RCC 7860 (cell line): ENCODE measurements at places on chromosomes 6 and 20.

DNA sequence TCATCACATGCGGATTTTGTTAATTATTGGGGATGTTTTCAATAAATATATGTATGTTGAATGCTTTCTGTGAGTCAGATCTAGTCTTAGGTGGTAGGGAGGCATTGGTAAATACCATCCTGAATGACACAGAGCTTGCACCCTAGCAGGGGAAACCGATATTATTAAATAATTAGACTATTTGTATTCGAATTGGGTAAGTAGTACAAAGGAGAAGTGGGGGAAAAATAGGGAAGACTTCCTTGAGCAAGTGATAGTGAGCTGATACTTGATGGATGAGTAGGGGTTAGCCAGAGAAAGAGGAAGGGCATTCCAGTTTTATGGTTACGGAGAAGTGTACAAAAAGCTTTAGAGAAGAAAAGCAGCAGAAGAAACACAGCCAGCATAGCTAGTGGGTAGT lies 1.5 kb downstream of the RIOK1 start:
- DNase-seq: no peak

GRCh38 chr6:157235600-157236039 lies 87.7 kb downstream of the TMEM242 start:
- DNase-seq: no peak

- DNase-seq: peak; percentile 81
Observed at GRCh38 chr20:13331536-13331935, 110.5 kb downstream of the ISM1 start.

DNA sequence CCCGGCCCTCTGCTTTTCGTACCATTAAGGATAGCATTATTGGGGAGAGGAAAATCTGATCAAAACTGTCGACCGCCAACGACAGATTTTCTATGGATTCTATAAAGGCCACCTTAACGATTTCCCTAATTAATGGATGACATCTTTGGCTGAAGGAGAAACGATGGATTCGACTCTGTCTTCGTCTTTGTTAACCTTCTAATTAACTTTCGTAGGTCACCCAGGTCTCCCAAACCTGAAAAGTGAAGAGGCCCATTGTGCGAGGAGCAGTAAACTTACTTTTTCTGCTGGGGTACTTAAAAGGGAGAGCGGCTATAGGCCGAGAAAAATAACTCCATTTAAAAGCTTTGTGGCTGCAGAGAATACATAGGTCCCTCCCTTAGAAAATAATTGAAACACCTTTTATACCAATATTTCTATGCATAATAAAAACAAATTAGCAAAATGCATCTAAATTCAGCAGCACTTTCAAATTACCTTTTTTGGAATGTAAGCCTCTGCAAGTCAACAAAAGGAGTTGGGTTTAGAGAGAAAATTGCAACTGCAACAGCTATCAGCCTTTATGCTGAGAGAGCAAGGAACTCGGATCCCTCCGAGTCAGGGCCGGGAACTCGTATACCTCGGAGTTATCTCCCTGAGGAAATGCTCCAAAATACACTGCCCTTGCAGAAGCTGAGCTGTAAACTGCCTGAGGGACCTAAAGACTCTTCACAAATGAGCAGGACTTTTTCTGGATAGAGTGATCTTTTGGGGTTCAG lies 31.4 kb upstream of the NR2E1 start:
- no peak for DNase-seq

DNA sequence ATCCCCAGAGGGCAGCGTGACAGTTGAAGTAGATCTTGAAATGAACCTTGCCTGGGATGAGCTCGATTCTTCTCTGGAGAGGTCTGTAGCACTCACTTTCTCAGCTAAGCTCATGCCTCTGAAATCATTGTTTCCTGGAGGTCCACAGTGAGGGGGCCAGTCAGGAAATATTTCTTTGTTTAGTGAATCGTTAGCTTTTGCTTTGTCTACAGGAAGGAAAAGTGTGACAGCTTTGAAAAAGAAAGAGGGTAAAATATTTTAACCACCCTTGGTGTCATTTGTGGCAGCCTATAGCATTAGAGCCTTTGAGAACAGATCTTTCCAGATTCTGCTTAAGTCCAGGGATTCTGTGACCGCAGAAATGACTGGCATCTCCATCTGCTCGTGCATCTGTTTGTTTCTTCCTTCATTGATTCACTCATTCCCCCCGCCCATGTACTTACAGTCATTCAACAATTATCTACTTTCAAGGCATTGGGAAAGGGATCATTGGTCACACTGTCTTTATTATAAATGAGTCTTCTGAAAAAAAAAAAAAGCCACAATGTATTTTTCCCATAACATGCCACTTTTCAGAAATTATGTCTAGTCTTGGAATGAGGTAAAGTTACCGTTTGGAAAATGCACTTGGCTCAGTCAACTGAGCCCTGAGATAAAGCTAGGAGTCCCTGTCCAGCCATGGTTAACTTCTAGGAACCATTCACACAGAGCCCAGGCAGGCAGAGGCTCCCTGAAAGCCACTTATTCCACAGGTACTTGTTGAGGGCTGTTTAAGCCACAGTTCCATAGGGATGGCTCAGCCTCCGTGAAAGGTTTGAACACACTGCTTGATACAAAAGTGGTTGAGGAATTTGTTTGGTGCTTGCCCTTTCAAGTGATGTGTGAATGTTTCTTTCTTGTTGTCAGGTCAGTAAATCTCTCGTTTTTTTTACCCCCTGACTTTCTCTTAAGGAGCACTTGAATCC lies 86.0 kb downstream of the TIAM2 start:
- DNase-seq: no peak

DNA sequence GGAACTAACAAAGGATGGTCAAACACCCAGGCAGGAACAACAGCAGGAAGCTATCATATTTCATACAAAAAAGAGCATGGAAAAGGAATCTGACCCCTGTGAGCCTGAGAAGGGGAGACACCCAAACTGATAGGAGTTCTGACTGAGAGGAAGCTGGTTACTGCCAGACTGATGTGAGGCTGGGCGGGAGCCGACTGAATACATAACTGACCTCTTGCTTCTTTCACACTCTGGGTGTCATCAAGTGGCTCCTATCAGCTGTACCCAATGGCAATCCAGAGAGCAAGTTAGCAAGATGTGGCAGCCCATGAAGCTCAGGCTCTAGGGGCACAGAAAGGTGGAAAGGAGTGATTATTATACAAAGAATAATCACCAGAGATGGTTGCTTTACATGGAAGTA lies 795.1 kb upstream of the HS3ST5 start:
- no peak for DNase-seq

GRCh38 chr20:58406422-58407001 lies 17.5 kb downstream of the VAPB start:
- DNase-seq: no peak

DNA sequence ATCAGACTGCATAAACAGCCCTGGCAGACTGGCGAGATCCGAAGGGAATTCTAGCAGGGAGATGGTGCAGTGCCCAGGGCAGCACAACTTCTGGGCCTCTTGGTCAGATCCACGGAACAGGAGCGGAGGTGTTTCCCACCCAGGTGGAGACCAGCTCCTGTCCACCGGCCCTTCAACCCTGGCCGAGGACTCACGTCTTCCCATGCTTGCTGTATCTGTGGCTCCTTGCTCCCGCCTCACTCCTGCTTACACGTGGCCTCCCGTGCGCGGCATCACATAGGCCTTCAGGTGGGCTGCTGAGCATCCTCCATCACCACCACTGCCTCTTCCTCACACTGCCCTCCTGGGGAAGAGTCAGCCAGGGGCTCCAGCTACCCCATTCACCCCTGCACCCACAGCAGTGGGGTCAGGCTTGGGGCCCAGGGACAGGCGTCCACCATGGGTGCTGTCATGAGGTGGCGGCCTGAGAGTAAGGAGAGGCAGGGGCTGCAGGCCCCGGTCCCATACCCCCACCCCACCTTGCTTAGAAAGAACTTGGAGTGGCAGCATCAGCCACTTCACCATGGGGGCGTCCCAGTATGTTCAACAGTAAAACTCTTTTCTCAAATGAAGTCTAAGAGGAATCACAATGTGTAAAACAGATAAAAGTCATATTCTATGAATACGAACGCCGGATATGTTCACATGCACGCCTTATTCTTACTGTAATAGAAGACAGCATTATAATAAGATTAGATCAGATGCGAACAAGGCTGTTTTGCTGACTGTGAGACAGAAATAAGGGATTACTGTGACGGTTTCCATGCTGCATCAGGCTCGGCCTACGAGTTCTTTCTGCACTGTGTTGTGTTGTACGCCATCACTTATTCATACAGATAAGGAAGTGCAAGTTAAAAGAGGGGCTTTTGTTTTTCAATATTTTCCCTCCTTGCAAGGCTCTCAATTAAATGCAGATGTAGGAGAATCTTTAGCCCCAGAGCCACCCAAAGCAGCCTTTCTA lies 165.4 kb downstream of the GRM4 start:
- no peak for DNase-seq

- DNase-seq: no peak
Observed at GRCh38 chr6:150692604-150693003, 92.9 kb downstream of the PLEKHG1 start.

DNA sequence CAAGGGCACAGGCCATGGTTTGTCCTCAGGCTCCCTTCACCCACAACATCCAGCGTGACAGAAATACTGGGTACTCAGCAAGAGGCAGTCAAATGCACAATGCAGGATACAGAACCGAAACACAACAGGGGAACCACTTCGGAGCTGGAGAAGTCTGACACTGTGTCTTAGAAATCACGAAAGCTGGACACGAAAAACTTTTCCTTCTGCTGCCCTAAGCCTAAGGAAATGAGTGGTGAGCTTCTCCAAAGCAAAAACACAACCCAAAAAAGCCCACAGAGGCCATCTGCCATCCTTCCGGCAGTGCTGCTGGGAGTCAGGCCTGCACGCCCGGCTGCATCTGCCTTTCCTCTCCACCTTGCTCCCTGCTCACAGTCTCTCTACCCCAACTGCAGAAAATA lies 106.3 kb downstream of the SLC23A2 start:
- DNase-seq: no peak

GRCh38 chr6:130632897-130633296 lies 194.3 kb upstream of the SMLR1 start:
- no peak for DNase-seq

DNA sequence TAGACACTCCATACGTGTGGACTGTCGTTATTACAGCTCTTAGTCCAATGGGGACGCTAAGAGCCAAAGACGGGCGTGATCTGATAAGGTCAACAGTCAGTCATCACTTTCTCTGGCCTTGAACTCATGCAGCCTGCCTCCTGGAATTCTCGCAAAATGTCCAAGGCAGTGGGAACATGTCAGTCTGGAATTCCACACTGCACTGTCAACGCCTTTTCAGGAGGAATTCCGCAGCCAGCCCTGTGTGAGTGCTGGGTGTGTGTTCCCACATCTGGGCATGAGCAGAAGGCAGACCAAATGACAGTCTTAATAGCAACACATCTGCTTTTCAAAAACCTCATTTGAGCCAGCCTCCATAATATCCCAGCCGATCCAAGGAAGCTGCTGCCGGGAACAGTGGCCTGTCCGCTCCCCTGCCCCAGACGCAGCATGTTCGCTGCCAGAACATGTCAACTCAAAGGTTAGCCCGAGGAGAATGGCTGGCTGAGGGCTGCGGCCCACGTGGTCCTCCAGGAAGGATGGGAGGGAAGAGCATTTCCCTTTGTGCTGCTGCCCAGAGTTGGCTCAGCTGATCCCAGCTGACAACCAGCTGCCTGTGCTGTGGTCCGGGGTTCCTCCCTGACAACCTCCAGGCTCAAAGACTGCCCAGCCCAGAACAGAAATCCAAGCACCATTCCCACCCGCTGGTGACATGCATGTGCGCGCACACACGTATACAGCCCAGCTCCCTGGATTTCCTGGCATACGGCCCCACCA lies 103.1 kb downstream of the SULF2 start:
- DNase-seq: no peak

DNA sequence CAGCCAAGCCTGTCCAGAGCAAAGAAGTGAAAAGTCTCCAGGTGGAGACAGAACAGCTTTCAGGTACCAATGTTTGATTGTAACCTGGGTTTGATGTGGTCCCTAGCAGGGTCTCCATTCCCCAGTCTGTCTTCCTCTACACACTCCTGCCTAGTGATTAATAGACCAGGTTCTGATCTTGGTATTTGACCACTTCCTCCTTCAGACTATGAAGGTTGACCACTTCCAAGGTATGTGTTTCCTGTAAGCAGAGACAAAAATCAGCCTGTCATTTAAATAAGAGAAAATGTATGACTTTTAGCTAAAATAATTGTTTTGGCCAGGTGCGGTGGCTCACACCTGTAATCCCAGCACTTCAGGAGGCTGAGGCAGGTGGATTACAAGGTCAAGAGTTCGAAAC lies 41.8 kb upstream of the TOP1 start:
- peak; percentile 29 for DNase-seq

- DNase-seq: no peak
Observed at GRCh38 chr20:34369265-34369664, 6.2 kb downstream of the ITCH start.

DNA sequence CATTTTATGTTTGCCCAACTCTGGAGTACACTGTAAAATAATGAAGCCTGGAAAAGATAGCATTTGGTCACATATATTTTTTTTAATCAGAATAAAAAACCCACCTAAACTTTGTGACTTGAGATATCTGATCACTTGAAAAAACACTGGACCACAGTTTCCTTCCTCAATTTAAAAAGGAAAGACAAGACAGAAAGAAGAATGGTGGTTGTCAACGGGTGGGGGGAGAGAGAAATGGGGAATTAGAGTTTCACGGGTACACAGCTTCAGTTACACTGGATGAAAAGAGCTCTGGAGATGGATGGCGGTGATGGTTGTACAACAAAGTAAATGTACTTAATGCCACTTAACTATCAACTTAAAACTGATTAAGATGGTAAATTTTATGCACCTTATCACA lies 14.7 kb upstream of the DST start:
- DNase-seq: no peak

DNA sequence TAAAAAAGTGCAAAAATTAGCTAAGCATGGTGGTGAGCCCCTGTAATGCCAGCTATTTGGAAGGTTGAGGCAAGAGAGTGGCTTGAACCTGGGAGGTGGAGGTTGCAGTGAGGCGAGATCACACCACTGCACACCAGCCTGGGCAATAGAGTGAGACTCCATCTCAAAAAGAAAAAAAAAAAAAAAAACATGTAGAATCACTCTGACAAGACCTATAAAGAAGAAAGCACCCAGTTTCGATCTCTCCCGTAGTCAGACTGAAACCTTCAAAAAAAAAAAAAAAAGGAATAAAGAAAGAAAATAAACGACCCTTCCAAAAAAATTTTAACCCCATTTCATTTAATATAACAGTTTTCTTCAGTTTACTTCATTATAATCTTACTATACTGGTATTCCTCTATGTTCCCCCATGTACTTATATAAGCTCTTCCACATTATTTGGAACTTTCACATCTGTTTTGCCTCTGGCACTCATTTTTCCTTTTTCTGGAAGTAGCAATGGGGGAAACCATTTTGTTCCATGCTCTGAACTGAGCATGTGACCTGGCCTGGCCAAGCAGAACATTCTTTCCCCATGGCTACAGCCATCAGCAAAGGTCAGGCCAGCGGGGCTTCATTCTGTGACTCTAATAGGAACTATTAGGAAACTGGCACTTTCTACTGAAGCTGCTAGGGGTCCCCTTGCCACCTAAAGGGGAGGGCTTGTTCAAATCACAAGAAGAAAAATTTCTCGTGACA lies 9.6 kb downstream of the SLC18B1 start:
- DNase-seq: no peak

DNA sequence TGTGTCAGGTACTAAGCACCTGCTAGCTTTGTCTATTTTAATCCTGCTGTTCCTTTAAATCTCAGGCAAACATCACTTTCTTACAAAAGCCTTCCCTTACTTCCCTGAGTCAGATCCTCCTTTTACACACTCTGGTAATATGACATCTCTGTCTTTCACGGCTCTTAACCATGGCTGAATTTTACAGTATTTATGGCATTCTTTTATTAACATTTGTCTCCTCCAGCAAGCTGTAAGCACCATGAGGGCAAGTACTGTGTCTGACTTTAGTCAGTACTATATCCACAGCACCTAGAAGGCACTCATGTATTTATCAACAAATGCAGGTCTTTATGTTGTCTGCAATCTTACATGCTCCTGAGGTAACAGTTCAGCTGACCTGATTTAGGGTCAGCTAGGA lies 33.7 kb upstream of the HBS1L start:
- no peak for DNase-seq
